ENCODE measurements at places on chromosomes 6 and 20.

- no peak for DNase-seq
These were observed 18.8 kb downstream of the CFAP61 start for GRCh38 chr20:20070871-20071726.

GRCh38 chr6:75748743-75749538, at the start of gene MYO6:
TSS of gene MYO6 (plus strand) at chr6:75749239. CDS start at chr6:75817548, 68,309 bp downstream.
- DNase-seq, result peak; percentile 88

- DNase-seq, result no peak
These were observed 751.0 kb downstream of the CD109 start for GRCh38 chr6:74447013-74447412.

DNA sequence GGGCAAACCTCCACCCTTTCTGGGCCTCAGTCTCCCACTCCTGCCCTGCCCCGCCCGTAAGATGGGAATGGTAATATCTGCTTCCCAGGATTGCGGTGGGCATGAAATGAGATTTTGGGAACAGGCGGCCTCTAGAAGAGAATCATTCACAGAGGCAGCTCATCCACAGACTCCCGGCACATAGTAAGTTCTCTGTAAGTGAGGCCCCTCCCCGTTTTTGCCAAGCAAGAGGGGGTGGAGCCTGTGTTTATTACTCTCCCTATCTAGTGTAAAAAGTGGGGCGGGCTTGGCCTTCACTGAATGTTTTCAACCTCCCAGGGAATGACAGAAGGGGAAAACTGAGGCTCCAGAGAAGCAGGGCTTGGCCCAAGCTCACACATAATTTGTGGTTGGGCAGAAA, 20.0 kb downstream of the SUN5 start:
- DNase-seq, result no peak

GRCh38 chr6:16749516-16750485, 11.5 kb downstream of the ATXN1 start:
- DNase-seq, result no peak

- no peak for DNase-seq
These were observed 99.5 kb downstream of the POPDC3 start for GRCh38 chr6:105080279-105080678.

GRCh38 chr6:112986321-112986720, 639.2 kb downstream of the RFPL4B start:
- DNase-seq, result no peak

DNA sequence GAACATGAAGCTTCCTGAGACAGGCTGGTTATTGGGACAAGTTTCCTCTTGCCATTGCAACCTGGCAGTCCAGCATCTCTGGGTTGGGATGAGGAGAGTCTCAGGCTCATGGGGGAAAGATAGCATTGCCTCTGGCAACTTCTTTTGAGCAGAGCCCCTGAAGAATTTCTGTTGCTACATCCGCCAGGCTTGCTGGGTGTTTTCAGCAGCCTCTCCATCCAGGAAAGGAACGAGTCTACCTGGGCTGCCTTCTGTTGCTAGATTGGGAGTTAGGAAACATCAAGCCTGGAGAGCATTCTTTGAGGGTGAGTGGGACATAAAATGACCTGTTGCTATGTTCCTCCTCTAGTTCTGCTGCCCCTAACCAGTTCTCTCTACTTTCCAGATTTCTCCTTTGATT, 313.5 kb downstream of the RFPL4B start:
- no peak for DNase-seq

- DNase-seq, result peak; percentile 76
These were observed 30.1 kb downstream of the RIMS4 start for GRCh38 chr20:44780226-44780625.

DNA sequence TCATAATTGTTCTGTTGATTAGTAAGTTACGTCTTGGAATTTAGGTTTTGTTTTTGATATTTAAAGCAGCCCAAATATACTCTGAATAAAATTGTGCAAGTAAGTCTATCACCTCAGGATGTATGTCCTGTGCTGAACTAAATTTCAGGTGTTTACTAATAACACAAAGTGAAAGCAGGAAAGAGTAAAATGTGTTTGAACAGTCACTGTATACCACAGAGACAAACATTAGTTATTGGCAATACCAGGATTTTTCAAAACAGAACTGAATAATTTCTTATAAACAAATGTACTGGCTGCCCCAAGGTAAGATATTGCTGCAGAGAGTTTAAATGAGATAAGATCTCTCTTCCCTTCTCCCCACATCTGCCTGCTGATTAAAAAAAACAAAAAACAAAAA, 404.7 kb upstream of the RUNX2 start:
- no peak for DNase-seq

- DNase-seq, result no peak
These were observed 307.2 kb downstream of the SOX4 start for GRCh38 chr6:21900730-21901129.

DNA sequence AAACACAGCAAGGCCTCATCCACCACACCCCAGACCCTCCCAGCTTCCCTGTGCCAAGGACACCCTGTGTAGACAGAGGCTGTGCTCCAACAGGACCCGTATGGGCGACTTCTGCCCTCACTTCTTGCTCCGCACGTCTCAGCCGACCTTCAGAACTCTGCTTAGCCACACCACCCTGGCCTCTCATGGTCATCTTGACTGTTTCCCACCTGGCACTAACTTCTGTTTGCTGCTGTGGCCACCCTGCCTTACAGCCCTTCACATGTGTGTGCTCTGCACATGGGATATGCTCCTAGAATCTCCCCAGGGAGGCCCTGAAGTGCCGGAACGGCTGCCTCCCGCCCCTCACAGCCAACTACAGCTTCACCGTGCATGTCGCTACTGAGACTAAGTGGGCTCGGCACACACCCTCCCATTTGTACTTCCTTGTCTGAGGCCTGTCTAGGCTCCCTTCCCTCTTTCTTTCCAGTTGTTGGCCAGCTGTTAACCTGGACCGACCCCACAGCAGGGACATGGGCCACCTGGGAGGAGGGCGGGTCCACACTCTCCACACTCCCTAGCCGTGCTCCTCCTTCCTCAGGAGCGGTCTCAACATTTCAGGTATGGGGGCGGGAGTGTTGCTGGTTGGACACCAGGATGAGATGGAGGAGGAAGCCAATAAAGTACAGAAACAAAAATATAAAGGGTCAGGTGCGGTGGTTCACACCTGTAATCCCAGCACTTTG, 69.6 kb downstream of the PYGB start:
- no peak for DNase-seq

- no peak for DNase-seq
These were observed 79.9 kb upstream of the CD83 start for GRCh38 chr6:14037402-14038277.

DNA sequence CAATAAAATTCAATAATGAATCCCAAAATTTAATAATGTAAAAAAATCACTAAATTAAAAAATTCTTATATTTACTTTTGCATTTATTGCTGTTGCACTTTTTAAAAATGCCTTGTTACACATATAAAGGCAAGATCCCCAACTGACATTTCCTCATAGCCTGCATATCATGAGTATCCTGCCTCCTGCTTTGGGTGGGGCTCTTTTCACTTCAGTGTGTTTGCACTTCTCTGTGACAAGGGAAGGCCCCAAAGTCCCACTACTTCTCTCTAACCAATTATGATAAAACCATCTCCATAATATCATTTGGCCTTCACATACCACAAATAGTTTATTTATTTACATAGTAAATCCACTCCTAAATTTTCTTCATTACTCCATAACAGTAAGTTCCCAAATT, 446.1 kb upstream of the MARCKS start:
- DNase-seq, result no peak

DNA sequence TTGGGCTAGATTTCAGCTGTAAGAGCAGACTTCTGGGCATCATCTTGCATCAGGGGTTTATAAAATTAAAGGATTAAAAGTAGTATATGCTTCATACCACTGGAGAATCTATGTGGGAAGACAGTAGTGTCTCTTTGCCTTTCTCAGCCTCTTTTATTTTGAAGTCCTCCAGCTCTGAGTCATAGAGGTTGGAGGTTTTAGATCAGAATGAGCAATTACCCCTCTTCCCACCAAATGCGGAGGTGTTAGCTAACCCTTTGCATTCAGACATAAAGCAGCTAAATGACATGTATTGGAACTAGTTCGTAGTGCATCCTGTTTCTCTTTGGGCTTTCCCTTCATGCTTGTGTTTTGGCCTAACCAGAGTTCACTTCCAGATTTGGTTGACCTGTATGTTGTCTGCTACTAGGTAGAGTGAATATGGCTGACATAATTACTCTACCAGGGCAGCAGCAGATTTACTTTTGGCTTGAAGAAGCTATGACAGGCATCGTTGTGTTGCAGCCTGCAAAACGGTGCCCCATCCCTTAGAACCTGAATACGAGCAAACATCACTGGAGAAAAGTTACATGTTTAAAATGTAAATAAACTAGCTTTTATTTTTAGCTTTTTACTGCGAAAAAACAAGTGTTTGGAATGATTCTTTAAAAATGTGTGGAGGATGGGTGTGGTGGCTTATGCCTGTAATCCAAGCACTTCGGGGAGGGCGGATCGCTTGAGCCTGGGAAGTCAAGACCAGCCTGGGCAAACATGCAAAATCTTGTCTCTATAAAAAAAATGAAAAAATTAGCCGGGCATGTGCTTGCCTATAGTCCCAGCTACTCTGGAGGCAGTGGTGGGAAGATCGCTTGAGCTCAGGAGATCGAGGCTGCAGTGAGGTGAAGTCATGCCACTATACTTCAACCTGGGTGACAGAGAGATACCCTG, 82.2 kb downstream of the MYO6 start:
- no peak for DNase-seq

DNA sequence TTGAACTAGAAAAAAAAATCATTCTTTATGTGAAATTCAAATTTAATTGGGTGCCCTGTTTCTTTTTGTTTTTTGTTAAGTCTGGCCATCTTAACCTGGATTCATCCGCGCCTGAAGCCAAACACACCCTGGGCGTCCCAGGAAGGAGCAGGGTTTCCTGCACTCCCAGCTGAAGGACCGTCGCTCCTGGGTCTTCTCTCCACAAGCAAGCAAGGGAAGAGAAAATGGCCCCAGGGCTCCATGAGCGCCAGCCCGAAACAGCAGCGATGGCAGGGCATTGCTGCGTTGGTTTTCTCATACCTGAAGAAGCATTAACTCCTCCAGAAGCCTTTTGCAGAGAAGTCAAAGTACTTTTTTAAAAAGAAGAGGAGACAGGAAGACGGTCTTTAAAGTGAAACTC, 105.4 kb upstream of the AFDN start:
- no peak for DNase-seq

DNA sequence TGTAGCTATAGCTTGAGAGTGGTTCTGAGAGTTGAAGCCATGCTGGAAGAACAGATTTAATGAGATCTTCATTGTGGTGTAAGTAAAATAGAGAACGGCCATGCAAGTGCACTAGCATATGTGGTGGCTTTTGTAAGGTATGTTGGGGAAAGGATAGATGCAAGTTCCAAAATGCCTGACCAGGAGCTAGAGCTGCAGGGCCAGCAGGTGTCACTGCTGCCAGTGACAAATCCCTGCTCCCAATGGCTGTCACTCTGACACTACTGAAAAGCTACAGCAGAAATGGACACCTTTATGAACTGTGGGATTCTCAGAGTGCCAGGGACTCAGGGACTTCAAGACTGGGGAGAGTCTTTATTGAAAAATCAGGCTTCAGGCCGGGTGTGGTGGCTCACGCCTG, 23.1 kb upstream of the VIP start:
- no peak for DNase-seq

DNA sequence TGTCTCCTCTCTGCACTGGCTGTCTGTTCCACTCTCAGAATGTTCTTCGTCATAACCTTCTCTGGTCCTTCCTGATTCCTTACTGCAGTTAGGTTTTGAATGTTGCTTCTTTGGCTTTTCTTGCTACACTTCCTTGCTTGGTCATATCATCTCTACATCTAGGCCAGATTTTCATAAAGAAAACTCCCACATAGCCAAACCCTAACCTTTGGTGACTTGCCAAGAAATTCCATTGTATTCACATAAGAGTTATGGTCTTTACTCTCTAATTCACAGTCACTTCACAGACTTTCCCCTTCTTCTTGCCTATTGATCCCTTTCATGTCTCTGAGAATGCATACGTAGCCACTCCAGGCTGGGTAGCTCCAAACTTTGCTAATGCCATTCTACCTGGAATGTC, 41.9 kb upstream of the SIM1 start:
- DNase-seq, result no peak

GRCh38 chr6:149441740-149442139, 41.7 kb downstream of the SUMO4 start:
- DNase-seq, result no peak

GRCh38 chr20:63280929-63281545, 8.4 kb downstream of the ARFGAP1 start:
- DNase-seq, result no peak

- DNase-seq, result no peak
These were observed 193.1 kb downstream of the CDH4 start for GRCh38 chr20:61445138-61445537.

GRCh38 chr6:36593569-36594028, 563 bp upstream of the SRSF3 start:
- DNase-seq, result no peak

GRCh38 chr6:33584700-33585402, 4.8 kb upstream of the BAK1 start:
- DNase-seq, result no peak

GRCh38 chr20:39885975-39886649, 802.9 kb downstream of the MAFB start:
- peak; percentile 55 for DNase-seq

- DNase-seq, result no peak
These were observed 4.3 kb downstream of the CEBPB start for GRCh38 chr20:50194831-50195523.

- DNase-seq, result no peak
These were observed 177.0 kb upstream of the PRDM1 start for GRCh38 chr6:105909106-105909505.

GRCh38 chr20:45114465-45115385, at the start of gene WFDC5:
TSS of gene WFDC5 (minus strand) at chr20:45115174. CDS start at chr20:45115083, 91 bp downstream.
- no peak for DNase-seq

- DNase-seq, result no peak
These were observed 8.5 kb downstream of the L3MBTL3 start for GRCh38 chr6:130026859-130027258.

DNA sequence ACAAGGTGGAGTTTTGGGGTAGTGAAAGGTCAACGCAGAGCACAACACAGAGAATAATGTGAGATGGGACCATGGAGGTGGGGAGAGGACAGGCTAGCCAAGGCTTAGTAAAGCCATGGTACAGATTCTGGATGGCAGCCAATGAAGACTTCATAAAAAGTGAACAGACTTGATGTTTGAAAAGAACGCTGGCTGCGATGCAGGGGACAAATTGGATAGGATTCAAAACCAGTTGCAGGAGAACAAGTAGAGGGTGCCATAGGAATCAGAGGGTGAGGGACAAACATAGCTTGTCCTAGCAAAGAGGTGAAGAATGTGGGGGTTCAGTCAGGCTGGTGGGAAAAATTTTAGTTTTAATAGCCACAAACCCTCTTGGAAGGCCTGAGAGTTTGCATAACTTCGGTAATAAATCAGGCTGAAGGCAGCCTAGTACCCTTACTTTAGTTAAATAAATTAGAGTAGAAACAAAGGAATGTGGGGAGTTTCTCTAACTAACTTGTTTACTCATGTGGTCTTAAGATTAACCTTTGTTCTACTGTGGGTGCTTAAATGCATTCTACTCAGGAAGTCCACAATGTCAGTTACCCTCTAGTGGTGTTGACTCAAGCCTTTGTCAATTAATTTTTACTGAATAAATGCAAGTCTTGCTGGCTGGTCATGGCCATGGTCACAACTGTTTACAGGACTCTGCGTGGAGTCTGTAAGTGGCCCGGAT, 216.4 kb downstream of the C6orf118 start:
- no peak for DNase-seq
